ELF-1 (cell line): ENCODE measurements at places on chromosomes 1 and 21.

GRCh38 chr1:206023695-206024094, at the start of gene CTSE:
Gene CTSE (minus strand): TSS chr1:206023895. CDS start chr1:206023791, 104 bp downstream.
- no peak for DNase-seq

- DNase-seq, result no peak
Measured at GRCh38 chr21:30979054-30979453, 59.2 kb downstream of the KRTAP19-8 start.

DNA sequence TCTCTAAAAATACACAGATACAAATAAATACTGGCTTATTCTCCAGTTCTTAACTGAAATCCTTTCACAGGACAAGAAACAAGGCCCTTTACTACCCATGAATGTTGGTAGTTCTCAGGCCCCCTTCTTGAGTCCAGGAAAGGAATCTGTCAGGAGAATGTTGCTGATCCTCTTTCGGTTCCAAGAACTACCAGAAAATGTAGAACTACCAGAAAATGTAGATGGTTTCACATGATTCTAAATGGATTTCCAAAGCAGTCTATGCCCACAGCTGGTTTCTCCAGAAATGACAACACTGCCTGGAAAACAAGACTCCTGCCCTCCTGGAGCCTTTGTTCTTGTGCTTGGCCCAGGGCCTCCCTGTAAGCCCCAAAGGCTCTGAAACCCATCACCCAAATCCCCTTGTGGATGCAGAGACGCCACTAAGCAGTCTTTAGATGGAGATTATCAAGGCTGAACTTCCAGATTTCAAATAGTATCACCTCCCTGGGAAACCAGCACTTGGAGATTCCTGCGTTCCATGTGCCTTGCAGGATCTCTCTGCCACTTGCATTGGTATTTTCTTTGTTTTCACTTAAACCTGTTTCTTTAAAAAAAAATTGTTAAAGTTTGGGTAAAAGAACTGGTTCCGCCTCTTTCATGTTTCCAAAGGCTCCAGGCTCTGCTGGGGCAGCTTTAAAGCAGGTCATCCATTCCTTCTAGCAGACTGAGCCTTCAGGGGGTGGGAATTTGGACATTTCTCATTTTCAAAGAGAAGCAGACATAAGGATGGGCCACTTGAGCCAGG, 53.4 kb downstream of the MAN1C1 start:
- peak; percentile 52 for DNase-seq

DNA sequence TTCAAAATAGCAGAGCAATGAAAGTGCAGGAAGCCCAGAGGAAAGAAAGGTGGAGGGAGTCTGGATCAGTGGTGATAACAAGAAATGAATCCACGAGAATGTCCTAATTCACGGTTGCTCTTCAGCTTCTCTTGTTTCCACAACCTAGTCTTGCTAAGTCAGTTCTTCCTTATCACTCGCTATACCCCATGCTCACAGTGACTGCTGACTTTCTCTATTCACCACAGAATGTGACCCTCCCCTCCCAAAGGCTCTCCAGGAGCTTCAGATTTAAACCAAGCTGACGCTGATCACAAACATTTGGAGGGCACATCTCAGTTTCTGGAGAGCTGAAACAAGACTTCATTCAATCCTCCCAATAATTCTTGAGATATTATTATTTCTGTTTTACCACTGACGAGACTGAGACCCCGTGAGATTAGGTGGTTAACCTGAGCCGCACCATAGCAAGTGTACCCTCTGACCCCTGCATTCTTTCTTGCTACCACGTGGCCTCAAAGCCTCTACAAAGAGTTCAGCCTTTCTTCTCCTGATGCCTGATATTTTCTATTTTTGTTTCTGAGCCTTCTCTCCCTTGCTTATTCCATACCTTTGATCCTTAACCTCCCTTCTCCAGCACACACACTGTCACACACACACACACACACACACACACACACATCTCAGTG, 10.7 kb upstream of the CCN1 start:
- DNase-seq, result no peak

GRCh38 chr1:106975944-106976343, 80.5 kb upstream of the PRMT6 start:
- peak; percentile 8 for DNase-seq

DNA sequence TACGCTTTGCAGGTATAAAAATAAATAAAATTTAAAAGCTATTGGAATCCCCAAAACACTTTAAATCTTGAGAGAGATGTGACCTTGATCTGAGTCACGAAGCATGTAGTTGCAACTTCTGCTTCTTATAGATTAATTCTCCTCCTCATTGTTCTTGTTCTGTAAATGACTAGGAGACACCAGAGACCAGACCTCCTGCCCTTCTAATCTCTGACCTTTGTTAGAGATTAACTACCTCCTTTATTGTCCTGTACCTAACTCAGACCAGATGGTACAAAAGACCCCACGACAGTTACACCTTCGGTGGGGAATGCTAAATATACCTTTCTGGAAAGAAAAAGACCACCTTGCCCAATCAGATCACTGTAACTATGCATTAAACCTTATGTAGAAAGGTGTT, 76.9 kb upstream of the NEK2 start:
- no peak for DNase-seq

GRCh38 chr1:39861003-39861402, 22.3 kb downstream of the TRIT1 start:
- DNase-seq, result no peak

GRCh38 chr1:22572818-22573217, 9.5 kb downstream of the EPHA8 start:
- no peak for DNase-seq

DNA sequence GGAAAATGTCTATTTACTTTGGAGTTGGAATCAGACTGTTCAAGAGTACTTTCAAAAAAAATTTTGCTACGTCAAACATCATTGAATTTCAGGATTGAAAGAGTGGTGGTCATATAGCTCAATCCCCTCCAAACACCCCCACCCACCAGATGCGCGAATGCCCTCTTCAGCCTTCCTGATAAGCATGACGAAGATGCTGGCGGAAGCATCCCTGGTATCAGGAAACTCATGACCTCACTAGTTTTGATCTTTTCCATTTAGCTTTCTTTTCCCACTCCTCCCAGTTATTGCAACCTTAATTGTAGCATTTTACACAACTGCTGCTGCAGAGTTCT, 104.4 kb downstream of the LEPR start:
- DNase-seq, result no peak

DNA sequence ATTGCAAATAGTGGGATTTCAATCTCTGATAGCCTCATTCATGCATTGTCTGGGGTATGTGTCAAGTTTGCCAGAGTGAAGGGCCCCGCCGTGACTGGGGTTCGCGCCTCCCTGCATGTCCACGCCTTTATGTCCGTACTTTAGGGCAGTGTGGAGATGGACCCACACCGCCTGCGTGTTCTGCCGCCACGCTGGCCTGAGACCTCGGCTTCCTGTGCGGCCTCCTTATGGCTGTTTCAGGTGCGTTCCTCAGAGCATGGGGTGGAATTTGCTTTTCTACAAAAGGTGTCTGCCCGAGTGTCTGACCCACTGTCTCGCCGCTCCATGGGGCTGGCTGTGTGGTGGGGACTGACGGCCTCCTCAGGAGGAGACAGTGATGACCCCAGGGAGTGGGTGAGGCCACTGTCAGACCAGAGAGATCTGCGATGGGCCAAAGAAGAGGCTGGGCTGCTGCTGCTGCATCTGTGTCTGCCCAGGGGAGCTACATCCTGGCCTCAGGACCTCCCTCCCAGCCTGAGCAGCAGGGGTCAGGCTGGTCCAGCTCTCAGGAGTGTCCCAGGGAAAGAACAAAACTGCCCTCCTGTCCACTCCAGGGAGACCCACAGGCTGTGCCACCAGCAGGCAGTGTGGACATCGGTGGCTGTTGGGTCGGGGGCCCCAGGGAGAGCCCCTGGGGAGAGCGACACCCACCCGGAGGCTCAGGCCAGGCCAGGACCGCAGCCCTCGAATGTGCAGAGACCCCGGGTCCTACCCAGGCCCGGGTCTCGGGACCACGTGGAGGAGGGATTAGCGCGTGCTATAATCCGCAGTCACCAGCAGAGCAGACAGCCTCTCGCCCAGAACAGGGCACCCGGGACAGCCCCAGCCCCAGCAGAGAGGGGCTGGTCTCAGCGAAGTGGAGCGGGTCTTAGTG, 9.8 kb upstream of the SLC19A1 start:
- no peak for DNase-seq

DNA sequence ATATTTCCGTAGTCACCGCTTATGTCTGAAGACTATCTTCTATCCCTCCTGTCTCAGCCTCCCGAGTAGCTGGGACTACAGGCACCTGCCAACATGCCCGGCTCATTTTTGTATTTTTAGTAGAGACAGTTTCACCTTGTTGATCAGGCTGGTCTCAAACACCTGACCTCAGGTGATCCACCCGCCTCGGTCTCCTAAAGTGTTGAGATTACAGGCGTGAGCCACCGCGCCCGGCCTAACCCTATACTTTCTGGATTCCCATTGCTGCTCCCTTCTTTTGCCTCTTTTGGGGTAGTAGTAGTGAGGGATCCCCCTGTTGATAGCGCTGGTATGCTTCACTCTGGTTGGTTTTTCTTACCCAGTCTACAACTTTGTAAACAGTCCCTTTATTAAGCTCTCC, 5.7 kb upstream of the SYF2 start:
- no peak for DNase-seq

- DNase-seq, result no peak
Measured at GRCh38 chr1:183205196-183205781, 19.2 kb downstream of the LAMC2 start.

DNA sequence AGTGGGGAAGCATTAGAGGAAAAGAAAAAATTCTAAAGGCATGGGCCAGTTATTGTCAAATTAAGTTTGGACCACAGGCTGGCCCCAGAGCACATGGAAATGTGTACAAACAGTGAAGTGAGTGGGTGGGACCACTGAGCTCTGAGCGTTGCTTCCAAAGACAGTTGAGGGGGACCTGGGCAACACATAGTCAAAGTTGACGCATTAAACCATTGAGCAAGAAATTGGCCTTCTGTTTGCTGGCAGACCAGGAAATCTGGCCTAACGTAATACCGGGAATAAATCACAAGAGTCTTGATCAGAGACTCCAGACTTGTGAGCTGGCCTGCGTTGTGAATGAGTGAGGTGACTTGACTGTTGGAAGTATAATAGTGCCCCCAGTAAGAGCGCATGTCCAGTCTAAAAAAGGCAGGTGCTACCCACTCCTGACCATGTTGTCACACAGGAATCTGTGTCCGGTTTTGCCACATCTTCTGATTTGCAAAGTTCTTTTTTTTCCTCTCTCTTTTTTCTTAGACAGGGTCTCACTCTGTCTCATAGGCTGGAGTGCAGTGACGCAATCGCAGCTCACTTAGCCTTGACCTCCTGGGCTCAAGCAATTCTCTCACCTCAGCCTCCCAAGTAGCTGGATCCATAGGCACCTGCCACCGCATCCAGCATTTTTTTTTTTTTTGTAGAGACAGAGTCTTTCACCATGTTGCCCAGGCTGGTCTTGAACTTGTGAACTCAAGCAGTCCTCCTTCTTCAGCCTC, 10.7 kb downstream of the EPHB2 start:
- no peak for DNase-seq

GRCh38 chr1:2344121-2344681, 47.2 kb downstream of the MORN1 start:
- no peak for DNase-seq

DNA sequence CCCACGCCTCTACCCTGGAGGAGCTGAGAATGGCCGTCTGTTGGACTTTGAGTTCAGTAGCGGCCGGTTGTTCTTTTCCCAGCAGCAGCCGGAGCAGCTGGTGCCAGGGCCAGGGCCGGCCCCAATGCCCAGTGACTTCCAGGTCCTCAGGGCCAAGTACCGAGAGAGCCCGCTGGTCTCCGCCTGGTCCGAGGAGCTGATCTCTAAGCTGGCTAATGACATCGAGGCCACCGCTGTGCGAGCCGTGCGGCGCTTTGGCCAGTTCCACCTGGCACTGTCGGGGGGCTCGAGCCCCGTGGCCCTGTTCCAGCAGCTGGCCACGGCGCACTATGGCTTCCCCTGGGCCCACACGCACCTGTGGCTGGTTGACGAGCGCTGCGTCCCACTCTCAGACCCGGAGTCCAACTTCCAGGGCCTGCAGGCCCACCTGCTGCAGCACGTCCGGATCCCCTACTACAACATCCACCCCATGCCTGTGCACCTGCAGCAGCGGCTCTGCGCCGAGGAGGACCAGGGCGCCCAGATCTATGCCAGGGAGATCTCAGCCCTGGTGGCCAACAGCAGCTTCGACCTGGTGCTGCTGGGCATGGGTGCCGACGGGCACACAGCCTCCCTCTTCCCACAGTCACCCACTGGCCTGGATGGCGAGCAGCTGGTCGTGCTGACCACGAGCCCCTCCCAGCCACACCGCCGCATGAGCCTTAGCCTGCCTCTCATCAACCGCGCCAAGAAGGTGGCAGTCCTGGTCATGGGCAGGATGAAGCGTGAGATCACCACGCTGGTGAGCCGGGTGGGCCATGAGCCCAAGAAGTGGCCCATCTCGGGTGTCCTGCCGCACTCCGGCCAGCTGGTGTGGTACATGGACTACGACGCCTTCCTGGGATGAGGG, 28.5 kb upstream of the SPSB1 start:
- no peak for DNase-seq

DNA sequence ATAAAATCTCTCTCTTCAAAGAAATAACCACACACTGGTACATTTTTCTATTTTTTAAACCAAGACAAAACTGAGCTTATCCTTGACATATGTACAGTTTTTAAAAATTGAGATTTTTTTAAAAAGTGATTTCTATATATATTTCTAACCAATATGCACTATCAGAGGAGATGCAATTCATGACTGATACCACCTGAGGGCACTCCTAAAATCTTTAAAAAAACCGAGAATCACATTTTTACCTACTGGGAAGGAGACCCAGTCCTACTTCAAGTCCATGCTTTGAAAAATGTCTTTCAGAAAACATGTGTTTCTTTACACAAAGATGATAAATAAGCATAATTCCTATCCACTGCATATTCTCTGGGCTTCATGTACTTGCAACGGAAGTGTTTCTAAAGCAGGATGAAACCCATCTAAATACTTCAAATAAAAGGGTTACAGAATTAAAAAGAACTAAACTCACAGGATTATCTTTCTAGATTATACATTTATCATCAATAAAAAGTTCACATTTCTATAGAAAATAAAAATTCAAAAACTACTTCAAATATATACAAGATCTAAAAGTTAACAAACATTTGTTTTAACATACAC, 98.6 kb downstream of the ENAH start:
- no peak for DNase-seq

DNA sequence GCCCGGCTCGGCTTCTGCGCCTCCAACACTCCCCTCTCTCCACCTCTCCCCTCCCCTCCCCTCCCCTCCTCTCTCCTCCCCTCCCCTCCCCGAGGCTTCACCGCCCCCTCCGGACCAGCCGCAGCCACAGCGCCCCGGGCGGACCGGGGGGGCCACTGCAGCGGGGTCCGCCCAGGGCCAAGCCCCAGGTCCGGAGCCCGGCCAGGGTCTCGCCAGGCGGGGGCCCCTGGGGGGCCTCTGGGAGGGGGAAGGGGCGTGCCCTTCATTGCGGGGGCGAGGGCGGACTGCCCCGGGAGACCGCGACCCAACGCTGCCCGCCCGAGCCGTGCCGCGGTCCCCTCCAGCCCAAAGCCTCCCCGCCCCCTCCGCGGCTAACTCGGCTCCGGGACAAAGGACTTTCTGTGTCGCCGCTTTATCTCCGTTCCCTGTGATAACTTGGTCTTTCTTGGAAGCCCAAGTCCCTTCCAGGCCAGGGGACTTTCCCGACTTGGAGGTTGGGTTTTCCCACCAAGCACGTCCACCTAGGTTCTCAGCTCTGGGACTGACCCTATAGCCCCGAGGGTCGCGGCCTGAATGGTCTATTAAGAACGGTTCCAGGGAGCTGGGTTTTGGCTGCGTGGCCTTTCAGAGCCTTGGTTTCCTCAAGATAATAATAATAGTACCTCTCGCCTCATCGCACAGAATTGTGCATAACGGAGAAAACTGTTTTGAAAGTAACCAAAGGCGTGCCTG, at the start of gene UBQLN4:
UBQLN4 (minus strand) TSS at position 31 of the 732 bp plus-strand sequence. CDS start 97 bp downstream, outside the sequence.
- peak; percentile 87 for DNase-seq
